Gastrocnemius medialis (tissue), 4 donors: ENCODE measurements at places on chromosomes 2 and 18.

DNA sequence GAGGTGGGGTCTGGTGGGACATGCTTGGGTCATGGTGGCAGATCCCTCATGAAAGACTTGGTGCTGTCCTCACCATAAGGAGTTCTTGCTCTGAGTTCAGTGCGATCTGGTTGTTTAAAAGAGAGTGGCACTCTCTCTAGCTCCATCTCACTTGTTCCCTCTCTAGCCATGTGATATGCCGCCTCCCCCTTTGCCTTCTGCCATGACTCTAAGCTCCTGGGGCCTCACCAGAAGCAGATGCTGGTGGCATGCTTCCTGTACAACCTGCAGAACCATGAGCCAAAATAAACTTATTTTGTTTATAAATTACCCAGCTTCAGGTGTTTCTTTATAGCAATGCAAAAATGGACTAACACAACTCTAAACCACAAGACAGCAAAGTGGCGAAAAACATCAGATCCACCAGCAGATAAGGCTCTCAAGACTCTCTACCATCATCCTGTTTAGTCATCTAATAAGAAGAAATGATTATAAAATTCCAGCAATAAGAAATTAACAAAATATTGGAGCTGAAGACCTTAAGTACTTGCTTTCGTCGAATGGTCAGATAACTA, 75.5 kb downstream of the OLA1 start:
- no peak for DNase-seq

GRCh38 chr2:182078988-182079602, 93.4 kb downstream of the PPP1R1C start:
- no peak for DNase-seq

- DNase-seq = no peak
Measured at GRCh38 chr2:58992062-58992706, 751.1 kb upstream of the FANCL start.

DNA sequence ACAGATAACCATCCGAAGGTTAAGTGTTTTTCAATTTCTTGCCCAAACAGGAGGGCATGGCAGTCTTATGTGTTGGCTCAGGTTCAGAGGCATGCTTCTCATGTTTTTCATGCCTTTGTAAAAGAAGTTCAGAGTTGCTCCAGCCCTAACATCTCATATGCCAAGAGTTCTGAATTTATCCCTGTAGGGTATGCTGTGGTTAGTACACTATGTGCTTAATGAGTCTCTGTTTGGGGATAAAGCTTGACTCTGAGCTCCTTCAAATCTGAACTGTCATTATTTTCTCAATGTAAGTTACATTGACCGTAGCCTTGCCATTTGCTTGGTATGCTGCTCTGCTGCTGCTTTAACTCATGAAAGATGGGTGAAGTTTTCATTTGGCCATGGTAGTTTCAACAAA, 67.9 kb upstream of the PNPT1 start:
- DNase-seq = no peak

- DNase-seq = no peak
Measured at GRCh38 chr2:187459256-187459655, 11.2 kb upstream of the CALCRL start.

DNA sequence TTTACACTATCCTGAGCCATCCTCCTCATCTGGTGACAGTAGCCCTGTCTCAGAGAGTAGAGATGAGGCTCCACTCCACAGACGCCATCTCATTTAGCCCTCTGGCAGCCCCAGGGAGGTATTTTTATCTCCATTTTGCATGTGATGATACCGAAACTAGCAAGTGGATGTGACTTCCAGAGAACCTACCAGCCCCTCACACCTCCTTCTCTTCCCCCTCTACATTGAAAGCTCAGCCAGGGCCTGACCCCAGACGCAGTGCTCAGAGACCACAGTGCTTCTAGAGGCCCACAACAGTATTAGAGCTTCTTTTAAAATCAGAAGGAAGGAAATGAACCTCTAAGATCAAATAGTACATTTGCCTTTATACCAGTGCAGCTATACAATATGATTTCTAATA, 8.3 kb downstream of the GYPC start:
- no peak for DNase-seq

- DNase-seq = no peak
Measured at GRCh38 chr2:138018866-138019688, 54.8 kb downstream of the HNMT start.

DNA sequence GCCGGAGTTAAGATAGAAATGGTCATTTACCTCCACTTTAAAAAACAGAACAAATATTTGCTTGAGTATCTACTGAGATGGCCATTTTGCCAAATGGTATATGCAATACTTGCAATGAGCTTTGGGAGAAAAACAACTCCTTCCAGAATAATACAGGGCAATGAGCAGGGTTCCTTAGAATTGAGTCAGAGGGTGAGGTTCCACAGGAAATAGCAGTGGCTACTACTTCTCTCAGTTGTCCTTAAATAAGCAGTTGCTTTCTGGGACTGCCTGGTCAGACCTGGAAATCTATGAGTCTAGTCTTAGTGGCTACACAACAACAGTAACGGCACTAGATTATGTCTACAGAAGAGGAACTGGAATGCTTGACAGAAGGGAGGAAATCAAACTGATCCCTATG, 80.9 kb upstream of the CCDC85A start:
- DNase-seq = no peak

- no peak for DNase-seq
Measured at GRCh38 chr18:25862881-25863600, 227.4 kb downstream of the SS18 start.

GRCh38 chr18:5890331-5891183, 4.8 kb downstream of the TMEM200C start:
- DNase-seq = no peak

DNA sequence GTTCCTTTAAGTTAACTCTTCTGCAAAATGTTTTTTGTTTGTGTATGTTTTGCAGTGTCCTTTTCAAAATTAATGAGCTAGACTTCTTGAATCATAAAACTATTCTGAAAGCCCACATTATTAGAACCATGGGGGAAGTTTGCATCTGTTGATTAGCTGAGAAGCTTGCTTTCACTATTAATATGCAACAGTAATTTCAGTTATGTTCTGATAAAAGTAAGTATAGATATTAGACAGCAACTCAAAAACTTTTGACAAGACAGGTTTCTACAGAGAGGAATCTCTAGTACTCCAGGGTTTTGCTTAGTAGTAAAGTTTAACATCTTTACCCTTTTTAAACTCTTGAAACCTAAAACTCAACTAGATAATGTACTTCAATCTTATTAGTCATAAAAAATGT, 147.8 kb downstream of the UBE2E3 start:
- no peak for DNase-seq

- DNase-seq = no peak
Measured at GRCh38 chr2:177908182-177908581, 164.4 kb downstream of the PDE11A start.

DNA sequence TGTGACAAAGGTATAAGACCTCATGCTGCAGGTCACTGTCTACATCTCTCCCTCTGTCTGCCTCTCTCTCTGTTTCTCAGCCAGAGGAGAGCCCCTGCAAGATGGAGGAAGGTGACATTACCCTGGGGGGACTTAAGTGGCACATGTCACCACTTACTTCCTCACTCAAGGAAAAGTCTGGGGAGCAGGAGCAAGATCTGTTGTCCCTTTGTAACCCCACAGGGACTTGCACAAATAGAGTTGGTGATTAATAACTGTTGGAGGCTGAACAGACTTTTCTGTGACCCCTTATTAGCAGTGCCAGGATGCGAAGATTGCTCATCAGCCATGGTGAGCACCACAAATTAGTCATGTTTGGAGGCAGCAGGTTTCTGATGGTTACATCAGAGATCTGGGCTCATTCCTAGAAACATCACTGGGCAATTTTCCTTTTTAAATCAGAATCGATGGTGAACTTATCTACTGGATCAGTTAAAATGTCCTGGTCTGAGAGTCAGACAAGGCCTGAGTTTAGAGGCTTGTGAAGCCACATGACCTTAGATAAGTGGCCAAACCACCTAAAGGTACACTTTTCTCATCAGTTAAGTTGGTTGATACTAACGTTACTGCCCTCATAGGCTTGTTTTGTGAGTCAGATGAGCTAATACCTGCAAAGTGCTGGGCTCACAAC, 81.2 kb upstream of the LTBP1 start:
- DNase-seq = no peak

DNA sequence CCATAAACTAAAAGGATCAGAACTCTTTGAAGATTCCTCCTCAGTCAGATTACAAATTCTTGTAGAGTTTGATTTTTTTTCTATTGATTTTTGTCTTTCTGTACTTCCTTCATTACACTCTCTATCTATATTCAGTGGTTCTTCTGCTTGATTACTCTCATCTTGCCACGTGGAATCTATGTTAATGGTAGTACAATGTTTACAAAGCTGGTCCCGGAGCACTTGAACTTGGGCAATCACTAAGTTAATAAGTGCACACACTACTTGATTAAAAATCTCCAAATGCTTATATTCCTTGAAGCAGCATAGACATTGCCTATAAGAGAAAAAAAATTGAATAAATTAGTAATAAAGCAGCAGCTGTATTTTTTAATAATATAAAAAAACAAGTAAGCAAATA, 65.1 kb downstream of the USP34 start:
- no peak for DNase-seq

DNA sequence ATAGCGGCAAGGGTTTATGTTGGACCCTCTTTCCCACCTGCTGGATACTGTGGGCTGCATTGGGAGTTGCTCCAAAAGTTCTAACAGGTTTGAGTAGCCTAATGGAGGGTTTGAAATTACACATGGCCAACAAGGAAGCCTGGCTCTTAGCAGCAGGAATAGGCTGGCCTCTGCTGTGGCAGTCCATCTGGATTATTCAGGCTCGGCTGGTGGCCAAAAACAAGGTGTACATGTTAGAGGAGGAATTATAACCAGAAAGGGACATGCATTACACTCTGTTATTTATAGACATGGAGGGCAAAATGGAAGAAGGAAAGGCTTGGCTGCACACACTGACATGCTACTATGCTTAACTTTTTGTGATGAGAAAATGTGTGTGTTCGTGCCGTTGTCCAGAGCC, 61.1 kb upstream of the NRXN1 start:
- DNase-seq = no peak

GRCh38 chr2:219699440-219699821, 72.0 kb downstream of the SLC4A3 start:
- DNase-seq = no peak
